Vagina (tissue), 2 donors: ENCODE measurements at places on chromosomes 12 and 14.

DNA sequence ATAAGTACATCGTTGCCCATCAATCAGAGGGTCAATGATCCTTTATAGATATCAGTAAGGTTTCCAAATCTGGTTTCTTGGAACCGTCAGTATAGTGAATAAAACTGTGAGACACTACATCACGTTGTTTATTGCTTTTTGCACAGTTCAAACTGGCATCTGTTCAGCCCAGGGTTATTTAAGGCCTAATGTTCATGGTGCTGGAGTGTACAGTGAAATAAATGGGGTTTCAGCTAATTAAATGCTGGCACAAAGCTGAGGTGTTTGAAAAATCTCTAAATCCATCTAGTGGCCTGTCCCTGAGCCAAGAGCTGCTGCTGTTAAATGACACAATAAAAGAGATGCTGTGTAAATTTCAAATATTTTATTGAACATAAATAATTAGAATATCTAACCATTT is 69.9 kb downstream of the RPS29 start:
- no peak for DNase-seq

DNA sequence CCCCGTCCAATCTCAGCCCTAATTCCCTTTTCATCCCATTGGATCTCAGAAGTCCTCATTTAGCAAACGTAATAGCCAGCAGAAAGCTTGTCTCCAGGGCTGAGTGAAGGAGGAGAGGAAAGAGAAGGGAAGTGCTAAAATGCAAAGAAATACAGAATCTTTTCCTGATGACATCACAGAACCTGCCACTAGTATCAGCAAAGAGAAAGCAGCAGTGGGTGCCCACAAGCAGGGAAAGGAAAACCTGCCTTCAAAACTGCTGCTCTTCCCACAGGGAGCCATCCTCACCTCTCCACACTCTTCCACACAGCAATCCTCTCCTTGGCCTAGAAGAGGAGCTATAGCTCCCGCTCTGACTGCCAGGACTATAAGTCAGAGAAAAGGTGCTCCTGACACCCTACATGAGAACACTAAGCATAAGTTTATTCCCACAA is 11.3 kb downstream of the MED13L start:
- no peak for DNase-seq

DNA sequence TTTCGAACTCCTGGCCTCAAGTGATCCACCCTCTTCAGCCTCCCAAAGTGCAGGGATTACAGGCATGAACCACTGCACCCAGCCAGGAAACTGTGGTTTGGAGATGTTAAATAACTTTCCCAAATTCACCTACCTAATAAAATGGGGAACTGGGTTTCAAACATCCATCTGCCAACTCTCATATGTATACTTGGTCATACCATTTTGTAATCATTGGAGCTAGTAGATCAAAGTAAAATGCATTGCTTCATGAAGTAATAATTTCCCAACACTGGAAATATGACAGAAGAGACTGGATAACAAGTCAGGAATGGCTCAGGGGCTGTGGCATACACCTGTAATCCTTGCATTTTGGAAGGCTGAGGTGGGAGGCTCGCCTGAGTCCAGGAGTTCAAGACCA is 5.3 kb upstream of the HECTD1 start:
- peak; percentile 20 for DNase-seq

GRCh38 chr12:57131896-57132744 is 3.8 kb downstream of the LRP1 start:
- no peak for DNase-seq

DNA sequence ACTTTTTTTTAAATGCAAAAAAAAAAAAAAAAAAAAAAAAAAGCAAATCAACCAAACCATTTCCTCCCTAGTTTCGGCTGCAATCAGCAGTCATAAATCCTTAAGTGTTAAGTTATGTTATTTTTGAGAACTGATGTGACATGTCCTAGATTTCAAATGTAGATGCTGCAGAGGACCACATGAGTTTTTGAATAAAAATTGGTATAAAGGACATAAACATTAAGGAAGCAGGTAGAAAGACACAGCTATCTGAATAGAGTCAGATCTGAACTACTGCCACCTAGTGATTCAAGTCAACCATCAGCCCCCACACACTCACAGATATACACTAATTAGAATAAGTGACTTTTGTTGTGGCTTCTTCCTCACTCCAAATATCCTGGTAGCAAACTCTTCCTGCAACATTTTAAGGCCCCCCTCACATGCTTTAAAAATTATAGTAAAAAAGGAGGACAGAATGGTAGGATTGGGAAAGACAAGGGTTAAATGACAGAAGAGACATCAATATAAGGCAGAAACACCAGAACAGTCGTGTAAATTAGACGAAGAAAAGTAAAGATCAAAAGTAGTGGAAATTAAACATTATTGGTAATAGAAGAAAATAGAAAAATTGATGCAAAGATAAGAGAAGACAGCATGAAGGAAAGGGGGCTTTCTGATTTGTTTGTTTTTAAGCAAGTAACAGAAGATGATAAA is 394.5 kb upstream of the ATP2B1 start:
- DNase-seq: no peak

- no peak for DNase-seq
Measured at GRCh38 chr12:93571365-93571924, 1.0 kb upstream of the SOCS2 start.

GRCh38 chr12:46343118-46343852 is 29.3 kb downstream of the SLC38A2 start:
- no peak for DNase-seq

DNA sequence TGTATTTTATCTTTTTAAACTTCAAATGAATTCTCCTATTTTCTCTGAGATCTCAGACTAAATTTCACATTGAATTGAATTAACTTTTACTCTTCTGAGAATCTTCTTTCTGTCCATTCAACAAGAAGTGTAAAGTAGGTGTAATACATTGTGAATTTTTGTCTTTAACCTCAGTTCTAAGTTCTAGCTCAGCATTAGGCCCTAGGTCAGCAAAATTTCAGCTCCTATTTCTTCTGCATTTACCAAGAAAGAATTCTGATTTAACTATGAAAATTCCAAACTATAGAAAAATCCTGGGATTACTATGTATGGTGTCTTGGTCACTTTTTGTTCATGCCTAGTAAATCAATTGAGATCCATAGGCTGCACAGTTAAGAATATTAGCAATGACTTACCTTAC is 110.9 kb upstream of the MYF6 start:
- DNase-seq: no peak

DNA sequence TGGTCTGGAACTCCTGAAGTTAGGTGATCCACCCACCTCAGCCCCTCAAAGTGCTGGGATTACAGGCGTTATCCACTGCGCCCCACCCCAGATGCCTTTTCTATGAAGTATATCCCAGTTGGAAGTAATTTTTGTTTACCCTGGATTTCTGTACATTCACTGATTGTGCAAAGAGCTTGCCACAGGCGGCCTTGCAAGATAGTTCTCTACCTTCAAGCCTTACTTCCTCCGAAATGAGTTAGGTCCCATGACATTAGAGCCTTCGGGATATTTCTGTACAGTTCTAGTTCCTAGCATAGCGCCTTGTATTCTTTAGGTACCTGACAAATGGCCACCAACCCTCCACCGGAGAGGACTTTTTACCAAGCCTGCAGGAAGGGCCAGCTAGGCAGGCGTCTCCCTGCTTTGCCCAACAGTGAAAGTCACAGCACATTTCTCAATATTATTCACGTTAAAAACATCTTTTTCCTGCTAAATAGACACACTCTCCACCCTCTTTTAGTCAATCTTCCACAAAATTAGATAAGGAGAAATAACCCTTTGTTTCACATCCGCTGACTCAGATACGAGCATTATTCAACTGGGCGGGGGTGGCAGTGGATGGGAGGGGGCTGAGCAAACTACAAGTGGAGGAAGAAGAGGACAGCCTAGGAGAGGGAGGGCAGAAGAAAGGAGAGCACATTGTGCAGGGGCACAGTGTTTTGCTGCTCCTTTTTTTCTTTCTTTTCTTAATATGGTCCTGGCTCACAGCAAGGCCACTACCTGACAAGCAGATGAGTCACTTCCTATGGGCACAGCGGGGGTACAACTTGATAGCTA is 40.0 kb upstream of the CAPRIN2 start:
- DNase-seq: no peak

DNA sequence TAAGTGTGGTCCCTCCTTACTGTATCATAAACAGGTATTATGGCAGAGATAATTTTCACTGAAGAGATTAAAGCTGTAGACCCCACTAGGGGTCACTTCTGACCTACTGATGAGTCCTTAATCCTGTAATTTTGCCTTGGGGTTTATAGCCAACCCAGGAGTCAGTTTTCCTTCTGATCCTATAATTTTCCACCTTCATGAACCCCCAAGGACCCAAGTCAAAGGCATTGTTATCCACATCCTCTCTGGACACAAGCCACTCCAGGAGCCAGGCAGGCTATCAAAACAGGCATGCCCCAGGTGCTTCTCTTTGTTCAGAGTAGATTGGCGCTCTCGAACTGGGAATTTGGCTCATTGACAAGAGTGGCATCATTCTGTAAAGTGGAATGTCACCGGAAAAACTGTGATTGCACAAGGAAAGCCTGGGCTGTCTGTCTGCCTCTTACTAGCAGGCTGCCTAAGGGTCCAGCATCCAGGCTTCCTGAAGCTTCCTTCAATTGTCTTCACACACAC is 1523.2 kb upstream of the FLRT2 start:
- DNase-seq: no peak

DNA sequence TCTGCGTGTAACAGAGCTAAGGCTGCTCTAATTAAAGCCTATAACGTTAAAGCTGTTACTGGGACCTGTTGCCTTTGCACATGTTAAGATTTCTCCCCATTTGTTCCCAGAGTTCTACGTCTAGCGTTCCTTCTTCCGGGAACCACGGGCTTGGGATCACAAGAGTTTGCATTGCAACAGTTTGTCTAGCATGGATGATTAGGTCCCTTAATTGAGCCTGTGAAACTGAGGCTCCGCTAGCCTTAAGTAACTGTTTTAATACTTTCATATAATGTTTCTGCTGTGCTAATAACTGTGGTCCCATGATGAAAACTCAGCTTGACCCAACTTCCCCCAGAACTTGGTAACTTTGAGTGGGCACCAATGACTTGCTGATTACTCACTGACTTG is 16.7 kb upstream of the LYZ start:
- no peak for DNase-seq

DNA sequence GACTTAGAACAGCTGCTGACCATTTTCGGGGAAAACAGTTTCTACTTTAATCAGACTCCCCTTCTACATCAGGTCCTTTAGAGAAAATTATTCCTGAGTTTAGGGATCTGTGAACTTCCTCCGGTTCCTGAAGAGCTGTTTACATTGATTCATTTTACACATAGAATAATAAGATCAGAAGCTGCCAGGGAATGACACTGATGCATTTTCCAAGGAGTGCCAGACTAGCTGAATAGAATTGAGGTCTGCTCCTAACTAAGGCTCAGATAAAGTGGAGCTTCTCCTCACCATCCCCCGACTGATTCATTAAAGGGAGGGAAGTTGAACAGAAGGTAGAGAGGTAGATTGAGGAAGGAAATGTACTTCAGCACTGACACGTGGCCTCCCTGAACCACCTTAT is 41.9 kb upstream of the PSMA6 start:
- DNase-seq: no peak

DNA sequence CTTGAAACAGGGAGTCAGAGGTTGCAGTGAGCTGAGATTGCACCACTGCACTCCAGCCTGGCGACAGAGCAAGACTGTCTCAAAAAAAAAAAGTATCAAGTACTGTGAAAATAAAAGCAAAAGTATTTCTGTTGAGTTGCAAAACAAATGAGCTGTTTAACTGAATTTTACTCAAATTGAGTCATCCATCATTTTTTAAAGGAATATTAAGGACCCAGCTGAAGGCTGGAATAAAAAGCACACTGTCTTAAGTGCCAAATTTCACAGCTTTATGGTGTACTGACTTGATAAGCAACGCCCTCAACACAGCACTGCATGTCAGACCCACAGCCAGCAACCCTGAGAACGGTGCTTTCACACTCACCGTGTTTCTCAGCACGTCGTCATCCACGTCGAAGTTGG is 57.9 kb downstream of the AMN start:
- DNase-seq: no peak

- DNase-seq: no peak
Measured at GRCh38 chr14:51053157-51053556, 41.7 kb downstream of the TRIM9 start.

GRCh38 chr14:76056128-76056527 is 70.6 kb downstream of the IFT43 start:
- no peak for DNase-seq

DNA sequence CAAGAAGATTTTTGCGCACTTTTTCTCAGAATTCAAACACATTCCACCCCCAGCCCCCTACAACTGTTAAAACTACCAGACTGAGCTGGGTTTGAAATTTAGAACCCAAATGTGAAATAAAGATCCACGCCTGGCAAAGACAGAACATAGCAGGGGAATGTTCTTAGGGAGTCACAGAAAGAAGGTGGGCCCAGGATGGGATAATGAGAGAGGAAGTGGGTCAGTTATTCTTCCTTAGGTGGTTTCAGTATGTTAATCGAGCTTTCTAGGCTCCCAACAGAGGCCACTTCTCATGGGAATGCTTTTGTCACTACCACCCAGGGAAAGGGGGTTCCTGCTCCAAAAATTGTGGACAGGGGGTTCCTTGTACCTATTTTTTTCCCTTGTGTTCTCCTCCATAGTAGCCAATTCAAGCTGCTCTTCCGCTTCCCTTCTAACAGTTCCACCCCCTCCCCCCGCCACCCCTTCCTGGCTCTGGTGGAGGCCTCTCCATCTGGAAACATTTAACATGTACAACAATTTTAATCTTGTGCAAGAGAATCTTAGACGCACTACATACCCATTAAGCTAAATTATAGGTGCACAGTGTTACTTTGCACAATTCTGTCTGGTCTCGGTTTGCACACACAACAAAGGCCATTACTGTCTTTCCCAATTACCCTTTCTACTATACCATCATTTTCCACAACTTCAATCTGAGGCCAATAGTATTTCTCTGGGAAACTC is 218.1 kb downstream of the MON2 start:
- no peak for DNase-seq

GRCh38 chr14:63262446-63262845 is 56.3 kb downstream of the GPHB5 start:
- no peak for DNase-seq

DNA sequence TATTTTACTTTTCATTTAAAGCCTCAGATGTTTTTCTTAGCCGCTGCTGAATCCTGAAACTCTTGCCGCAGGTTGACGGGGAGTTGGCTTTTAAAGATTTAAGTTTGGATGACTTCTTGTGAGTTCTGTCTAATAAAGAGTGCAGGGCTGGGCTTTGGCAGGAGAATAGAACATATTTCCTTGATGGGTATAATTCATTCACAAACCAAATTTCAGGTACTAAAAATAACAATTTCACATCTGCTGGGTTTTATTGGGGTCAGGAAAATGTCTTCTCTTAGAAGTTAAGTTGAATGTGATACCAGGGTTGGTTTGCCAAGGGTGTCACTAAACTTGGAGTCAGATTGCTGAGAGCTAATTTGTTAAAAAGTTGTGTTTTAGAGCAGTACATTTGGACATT is 9.7 kb downstream of the SP1 start:
- no peak for DNase-seq

DNA sequence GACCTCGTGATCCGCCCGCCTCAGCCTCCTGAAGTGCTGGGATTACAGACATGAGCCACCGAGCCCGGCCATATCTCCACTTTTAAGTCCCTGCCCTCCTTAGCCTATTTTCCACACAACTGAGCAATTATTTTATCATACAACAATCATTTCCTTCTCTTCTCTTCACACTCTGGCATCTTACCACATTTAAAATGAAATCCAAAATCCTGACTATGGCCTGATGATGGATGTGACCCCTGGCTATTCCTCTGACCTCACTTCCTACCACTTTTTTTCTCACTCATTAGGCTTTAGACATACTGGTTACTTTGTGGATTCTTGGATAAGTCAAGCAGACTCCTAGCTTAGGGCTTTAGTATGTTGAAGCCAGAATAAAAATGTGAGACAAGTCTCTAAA is 21.9 kb upstream of the EID3 start:
- no peak for DNase-seq
